ENCODE measurements at places on chromosomes 3 and 15.

- no peak for DNase-seq
Observed at GRCh38 chr3:33006081-33006480, 54.6 kb downstream of the CCR4 start.

DNA sequence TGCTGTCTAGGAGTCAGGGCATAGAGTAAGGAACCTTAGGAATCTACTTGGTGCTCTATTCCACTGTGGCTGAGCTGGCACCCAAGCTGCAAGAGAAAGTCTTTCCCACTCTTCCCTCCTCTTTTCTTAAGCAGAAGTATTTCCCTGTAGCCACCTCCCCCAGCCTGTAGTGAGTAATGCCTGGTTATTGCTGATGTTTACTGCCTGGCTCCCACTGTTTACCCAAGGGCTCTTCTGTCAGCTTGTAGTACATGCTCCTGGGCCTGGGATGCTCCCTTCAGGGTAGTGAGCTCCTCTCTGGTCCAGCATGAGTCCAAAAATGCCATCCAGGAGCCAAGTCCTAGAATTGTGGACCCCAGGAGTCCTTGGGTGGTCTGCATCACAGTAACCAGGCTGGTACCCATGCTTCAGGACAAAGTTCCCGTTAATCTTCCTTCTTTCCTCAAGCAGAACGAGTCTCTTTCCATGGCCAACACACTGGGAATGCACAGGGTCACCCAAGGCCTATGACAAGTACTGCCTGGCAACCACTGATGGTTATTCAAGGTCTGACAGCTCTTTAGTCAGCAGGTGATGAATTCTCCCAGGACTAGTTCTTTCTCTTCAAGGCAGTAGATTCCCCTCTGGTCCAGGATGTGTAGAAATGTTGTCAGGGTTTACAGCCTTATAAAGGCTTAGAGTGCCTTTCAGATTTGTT lies 17.6 kb downstream of the GALK2 start:
- DNase-seq: peak; percentile 67

DNA sequence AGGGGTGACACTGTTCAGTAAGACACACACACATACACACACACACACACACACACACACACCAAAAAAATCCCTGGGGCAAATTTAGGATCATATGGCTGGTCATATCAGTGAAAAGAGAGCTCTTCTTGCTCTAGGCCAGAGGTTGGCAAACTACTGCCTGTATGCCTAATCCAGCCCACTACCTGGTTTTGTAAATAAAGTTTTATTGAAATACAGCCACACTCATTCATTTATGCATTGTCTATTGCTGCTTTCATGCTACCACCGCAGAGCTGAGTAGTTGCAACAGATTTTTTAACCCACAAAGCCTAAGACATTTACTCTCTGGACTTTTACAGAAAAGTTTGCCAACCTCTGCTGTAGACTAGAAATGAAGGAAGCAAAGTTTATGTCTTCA lies 30.6 kb downstream of the ACP3 start:
- DNase-seq: no peak

GRCh38 chr3:112086875-112087524 lies 811 bp downstream of the C3orf52 start:
- DNase-seq: peak; percentile 82

GRCh38 chr3:196981657-196982056 lies 13.0 kb upstream of the PIGZ start:
- DNase-seq: no peak

- peak; percentile 52 for DNase-seq
Observed at GRCh38 chr3:120472121-120472844, 21.5 kb upstream of the FSTL1 start.

DNA sequence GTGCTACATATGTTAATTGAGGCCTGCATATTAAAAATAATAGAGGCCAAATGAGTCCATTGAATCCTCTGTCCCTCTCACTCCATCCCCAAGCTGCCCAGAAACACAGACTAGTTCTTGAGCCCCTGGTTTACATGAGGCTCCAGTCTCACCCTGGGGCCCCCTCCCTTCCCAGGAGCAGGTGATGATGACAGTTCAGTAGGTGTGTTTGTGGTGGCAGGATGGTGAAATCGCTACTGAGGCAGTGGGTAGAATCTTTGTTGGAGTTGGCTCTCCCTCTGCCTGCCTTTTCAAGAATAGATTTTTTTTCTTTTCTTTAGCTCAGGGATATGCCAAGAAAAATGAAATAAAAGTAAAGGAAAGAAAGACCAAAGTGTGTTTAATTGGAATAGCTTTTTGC lies 288.7 kb downstream of the EPHB1 start:
- DNase-seq: no peak

- DNase-seq: peak; percentile 68
Observed at GRCh38 chr3:117622171-117622841, 912.7 kb downstream of the TUSC7 start.

GRCh38 chr15:64146885-64147681 lies 4.4 kb upstream of the SNX22 start:
- no peak for DNase-seq

DNA sequence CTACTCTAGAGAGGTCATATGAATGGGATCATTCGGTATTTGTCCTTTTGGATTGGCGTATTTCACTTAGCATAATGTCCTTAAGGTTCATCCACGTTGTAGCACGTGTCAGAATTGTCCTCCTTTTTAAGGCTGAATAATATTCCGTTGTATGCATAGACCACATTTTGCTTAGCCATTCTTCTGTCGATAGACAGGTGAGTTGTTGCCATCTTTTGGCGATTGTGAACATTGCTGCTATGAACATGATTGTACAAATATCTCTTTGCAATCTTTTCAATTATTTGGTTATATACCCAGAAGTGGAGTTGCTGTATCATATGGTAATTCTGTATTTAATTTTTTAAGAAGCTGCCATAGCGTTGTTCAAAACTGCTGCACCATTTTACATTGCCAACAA lies 52.4 kb upstream of the GOLGA8J start:
- no peak for DNase-seq

- DNase-seq: no peak
Observed at GRCh38 chr3:31755926-31756658, 223.4 kb downstream of the STT3B start.

DNA sequence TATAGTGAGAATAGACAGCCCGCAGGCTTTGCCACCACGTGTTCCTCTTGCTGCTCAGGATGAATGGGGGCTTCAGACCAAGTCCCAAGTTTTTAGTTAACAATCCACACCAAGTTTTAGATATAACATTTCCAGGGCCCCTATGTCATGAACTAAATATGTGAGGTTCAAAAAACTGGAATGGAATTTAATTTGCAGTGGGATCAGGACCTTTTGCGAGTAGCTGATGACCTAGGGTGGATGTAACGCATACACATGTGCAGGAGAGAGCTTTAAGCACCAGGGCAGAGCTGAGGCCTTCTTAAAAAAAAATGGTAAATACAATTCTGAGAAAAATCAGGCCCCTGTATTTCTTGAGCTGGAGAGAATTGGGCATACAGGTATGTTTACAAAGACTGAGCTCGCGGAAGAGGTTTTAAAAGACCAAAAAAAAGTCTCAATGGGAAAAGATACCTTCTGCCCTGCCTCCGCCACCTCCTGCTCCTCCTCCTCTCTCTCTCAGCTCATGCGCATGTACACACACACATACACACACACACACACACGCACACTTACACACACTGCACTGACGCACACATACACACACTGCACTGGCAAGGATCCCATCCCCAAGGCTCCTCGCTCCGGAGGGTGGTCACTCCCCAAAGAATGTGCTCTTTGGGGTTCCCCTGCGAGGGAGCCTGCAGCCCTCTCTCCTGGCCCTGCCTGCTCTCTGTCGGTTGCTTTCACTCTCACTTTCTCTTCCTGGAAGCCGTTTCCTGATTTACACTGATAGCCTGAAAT lies 48.2 kb upstream of the IGF1R start:
- DNase-seq: peak; percentile 36

- DNase-seq: no peak
Observed at GRCh38 chr3:98583766-98584165, 9.6 kb downstream of the CPOX start.

DNA sequence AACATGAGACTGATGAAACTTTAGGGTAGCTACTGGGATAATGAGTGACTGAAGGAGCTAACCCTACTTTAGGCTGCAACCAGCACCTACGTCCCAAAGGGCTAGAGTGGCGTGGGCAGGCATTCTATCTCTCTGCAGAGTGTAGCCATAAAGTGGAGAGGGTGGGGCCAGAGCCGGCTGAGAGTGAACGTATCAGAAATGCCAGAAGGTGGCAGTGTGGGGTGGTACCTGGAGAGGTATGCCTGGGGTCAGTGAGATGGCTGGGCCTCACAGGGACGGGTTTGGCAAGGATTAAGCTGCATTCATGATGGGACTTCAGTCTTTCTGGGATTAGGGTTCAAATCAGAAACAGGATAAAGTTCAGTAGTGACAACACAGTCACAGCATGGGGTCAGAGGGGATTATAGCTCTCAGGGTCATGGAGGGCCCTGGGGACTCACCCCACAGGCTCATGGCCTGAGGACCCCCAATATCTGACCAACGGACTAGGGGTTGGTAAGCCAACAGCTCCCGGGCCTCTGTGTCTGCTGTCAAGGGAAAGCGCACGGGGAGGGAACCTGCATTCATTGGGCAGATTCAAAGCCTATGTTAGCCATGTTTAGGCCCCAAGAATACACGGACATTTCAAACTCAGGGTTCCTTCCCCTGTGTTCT lies 86.5 kb upstream of the FOXB1 start:
- DNase-seq: peak; percentile 65

DNA sequence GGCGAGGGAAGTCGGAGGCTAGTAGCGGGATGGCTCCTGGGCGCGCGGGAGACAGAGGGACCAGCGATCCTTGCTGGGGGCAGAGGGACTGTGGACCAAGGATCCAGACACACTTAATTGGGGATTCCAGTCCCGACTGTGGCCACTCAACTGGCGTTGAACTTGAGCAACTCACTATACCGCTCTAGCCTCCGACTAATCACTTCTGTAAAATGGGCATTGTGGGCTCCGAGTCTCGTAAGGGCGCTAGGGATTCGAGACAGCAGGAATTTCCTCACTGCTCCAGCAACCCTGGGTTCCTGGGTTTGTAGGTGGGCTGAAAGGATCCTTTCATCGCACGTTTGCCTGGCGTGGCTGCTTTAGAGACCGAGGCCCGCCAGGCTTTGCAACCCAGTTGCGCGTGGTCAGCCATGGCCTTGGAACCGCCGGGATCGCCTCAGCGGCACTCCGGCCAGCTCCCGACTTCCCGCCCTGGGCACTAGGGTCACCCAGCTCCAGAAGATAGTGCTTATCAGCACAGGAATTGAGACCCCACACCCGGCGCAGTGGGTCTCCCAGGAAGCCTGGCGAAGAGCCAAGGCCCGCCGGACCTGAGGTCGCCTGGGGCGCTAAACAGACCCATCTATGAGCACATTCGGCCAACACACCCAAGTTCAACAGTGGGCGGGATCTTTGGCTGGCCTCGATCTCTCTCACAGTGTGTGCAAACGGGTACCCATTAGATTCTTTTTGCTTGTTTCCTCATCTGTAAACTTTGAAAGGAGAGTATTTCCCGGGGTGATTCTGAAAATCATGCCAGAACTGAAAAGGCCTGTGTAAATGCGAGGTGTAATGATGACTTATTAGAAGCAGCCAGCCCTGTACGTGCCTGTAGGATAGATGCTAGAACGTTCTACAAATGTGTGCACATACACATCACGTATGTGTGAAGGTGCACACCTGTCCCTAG lies 9.9 kb downstream of the FOXL2 start:
- no peak for DNase-seq

GRCh38 chr3:58532794-58533220 lies 4.2 kb downstream of the ACOX2 start:
- DNase-seq: peak; percentile 59

Data from M059J (cell line).